ENCODE measurements at places on chromosomes 1 and 21. TPM values are rescaled to one million over a fixed set of nuclear protein-coding genes. Genes with fewer than 3 reads are reported as not detected.

DNA sequence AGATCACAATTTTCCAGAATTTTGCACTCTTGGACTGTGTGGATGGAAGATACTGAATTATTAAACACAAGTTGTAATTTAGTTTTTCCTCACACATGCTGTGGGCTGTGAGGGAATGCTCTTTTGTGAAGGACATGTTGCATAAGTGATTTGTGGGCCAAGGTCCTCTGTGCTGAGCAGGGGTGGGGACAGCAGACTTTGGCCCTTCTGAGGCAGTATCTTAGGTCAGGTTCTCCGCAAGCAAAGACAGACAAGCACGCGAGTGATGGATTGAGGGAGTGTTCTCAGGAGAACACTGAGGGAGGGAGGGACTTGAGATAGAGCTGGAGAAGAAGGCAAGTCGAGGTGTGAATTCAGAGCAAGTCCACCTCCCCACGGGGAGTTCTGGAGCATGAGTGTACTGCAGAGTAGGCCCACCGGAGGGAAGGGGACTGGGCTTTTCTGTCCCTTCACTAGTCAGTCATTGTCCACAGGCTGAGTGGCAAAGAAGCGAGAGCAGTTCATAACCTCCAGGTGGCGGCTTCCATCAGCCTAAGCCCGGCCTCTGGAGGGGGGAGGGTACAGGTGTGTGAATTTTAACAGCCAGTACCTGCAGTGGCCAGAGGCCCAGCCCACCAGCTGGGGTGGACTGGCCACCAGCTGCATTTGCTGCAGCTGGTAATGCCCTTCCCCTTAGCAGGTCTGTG lies 19.1 kb upstream of the CD101 start:
- DNase-seq = no peak

DNA sequence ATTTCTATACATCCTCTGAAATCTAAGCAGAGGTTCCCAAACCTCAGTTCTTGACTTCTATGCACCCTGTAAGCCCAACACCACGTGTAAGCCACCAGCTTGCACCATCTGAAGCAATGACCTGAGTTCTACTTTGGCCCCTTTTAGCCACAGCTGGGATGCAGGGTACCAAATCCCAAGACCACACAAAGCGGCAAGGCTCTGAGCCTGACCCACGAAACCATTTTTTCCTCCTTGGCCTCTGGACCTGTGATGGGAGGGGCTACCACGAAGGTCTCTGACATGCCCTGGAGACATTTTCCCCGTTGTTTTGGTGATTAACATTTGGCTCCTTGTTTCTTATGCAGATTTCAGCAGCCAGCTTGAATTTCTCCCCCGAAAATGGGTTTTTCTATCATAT lies 38.8 kb downstream of the STXBP3 start:
- no peak for DNase-seq

Gene COL9A2
- total RNA-seq = 22.0 TPM

Gene CLCNKB
- total RNA-seq = 0.32 TPM

DNA sequence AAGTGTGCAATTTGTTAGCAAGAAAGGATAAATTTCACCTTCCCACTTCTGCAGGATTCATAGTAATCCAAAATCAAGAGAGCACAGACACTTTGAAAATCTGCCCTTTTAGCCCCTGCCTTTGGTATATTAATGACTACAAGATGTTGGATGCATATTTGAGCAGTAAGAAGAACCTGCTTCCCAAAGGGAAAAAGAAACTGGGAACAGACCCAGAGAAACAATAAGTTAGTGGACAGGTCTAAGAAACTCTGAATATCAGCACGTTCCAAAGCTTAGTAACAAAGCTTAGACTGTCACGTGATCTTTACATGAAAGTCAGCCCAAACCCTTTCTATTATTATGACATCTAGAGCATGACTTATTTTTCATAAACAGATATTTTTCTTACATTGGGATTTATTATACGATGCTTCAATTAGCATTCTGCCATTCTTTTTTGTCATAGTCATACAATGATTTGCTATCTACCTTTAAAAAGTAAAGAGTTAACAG lies 390.9 kb upstream of the ADGRL2 start:
- DNase-seq = no peak

Gene CSDE1
- total RNA-seq = 1,906 TPM

DNA sequence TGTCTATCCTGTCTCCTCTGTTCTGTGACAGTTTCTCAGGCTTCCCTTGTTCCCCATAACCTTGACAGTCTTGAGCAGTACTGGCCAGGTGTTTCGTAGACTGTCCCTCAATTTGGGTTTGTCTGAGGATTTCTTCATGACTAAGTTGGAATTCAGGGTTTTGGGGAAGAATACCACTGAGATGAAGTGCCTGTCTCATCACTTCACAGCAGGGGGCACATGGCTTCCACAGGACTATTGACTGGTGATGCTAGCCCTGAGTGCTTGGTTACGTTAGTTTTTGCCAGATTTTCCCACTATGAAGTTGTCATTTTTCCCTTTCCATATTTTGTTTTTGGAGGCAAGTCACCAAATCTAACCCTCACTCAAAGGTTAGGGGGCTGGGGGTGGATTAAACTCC lies 45.7 kb downstream of the CDCP2 start:
- no peak for DNase-seq

DNA sequence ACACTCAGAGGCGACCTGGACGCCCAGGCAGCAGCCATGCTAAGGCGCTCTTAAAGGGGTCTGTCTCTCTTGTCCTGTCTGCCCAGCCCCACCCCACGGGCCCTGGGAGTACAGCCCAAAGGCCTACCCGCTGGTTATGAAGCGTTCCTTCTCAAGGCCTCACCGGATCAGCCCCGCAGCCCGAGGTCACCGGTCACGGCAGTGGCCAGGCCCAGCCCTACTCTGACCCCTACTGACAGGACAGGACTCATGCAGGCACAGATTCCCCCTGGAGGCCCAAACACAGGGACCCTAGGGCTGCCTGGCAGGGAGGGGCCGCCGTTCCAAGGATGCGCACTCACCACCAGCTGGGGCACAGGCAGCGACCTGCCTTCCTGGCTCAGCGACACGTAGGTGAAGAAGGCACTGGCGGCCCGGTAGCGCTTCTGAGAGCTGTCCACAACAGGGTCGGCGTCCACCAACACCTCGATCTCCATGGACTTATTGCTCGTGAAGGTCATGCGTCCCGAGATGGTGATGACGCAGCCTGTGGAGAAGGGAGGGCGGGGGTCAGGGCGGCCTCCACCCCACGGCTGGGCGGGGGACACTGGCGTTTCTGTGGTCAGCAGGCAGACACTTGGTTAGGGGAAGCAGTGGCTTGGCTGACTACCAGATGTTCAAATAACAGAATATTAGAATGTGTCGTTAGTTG lies 20.0 kb upstream of the GPR153 start:
- DNase-seq = no peak

GRCh38 chr1:48693674-48694320 lies 82.9 kb downstream of the BEND5 start:
- DNase-seq = no peak

GRCh38 chr1:54972436-54972835 lies 8.0 kb upstream of the TMEM61 start:
- no peak for DNase-seq

DNA sequence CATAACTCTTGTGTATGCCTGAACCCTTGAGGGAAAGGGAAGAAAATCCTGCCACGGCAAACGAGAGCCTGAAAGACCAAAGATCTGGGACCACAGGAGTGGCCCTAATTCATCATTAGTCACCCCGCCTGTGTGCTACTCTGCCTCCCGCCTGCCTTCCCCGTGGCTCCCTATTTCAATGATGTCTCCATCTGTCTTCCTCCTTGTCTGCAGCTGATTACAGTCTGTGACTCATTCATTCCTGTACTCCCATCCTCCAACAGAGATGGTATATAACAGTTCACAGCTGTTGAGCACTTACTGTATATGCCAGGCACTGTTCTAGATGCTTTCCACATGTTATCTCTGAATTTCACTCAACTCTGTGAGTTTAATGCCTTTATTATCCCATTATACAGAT lies 96.6 kb downstream of the SEC16B start:
- no peak for DNase-seq

DNA sequence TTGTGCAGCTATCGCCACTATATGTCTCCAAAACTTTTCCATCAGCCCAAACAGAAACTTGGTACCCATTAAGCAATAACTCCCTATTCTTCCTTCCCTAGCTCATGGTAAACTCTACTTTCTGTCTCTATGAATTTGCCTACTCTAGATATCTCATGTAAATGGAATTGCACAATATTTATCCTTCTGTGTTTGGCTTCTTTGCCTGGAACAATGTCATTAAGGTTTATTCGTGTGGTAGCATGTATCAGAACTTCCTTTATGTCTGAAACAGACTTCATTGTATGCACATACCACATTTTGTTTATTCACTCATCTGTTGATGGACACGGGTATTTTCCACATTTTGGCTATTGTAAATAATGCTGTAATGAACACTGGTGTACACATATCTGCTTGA lies 40.7 kb upstream of the CD34 start:
- DNase-seq = no peak

Gene MYOM3
- total RNA-seq = 0.59 TPM

GRCh38 chr1:205137901-205138300 lies 16.1 kb upstream of the RBBP5 start:
- DNase-seq = no peak

DNA sequence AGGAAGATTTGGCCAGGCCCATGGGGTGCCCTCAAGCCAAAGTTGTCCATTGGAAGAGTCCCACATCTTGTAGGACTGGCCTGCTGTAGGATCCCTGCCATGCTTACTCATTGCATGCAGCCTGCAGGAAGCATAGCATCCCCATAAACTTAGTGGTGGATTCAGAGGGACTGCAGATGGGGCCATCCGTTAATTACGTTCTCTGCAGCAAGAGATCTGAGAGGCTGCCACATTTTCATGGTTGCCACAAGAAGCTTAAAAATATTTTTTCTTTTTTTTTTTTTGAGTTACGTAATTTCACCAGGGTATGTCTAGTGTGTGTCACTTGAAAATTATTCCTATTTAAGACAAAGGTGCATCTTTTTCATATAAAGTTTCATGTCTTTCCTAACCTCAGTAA lies 329.7 kb upstream of the USP24 start:
- no peak for DNase-seq

DNA sequence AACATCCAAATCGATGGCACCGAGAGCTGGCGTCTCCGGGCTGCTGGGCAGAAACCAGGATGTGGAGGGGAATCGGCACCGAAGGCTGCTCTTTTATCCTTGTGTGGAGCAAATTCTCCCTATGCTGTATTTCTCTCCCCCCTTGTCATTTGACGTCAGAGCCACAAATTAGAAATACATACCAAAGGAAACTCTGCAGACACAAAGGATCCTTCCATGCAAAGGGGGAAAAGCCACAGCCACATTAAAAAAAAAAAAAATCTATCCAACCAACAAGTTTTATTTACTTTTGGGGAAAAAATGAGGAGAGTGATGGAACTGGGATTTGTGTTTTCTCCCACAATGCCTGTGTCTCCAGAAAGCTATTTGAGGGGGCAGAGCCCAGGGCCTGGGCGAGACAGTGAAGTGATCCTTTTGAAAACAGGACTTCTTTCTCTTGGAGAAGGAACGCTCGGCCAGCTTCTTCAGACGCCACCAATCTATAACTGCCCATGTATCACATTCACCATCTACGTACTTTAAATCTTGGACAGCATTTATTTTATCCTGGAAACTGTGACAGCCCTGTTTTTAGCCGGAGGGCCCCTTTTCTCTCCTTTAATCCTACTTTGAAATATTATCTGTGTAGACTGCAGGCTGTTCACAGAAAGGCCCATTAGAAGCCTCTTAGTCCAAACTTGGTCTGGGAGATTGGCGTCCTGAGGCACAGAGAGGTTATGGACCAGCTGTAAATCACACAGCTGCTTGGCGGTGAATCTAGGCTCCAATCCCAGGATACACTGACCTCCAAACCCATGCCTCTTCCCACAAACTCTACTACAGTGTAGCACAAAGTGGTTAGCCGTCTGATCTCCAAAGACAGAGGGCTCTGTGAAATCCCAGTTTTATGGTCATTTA lies 4.5 kb downstream of the KANK4 start:
- DNase-seq = no peak

GRCh38 chr1:14815175-14815877 lies 216.8 kb downstream of the KAZN start:
- no peak for DNase-seq

Gene RPTN
- total RNA-seq = not detected
